ENCODE measurements at places on chromosomes 4 and X. TPM values are rescaled to one million over a fixed set of nuclear protein-coding genes. Genes with fewer than 3 reads are reported as not detected.

The PF4V1 gene
- not detected for total RNA-seq

The XAGE1B gene
- total RNA-seq = not detected

The WNK3 gene
- 0.52 TPM for total RNA-seq

The TMEM156 gene
- total RNA-seq = not detected

The PNMA3 gene
- 0.85 TPM for total RNA-seq

The SYP gene
- 0.30 TPM for total RNA-seq

The CCNB3 gene
- total RNA-seq = 0.76 TPM

The MXRA5 gene
- 27.8 TPM for total RNA-seq

The MND1 gene
- total RNA-seq = not detected

The PLAC8 gene
- not detected for total RNA-seq

The EFHC2 gene
- total RNA-seq = 7.6 TPM

The ADAM29 gene
- not detected for total RNA-seq

The SPANXD gene
- total RNA-seq = not detected

The TCEAL4 gene
- 56.3 TPM for total RNA-seq

The KIAA0232 gene
- 31.7 TPM for total RNA-seq

The SPP1 gene
- total RNA-seq = 2.9 TPM

The CXCL6 gene
- not detected for total RNA-seq

The KLB gene
- 0.34 TPM for total RNA-seq

The RASGEF1B gene
- 106 TPM for total RNA-seq

The PRKG2 gene
- 1.3 TPM for total RNA-seq

The MAPK10 gene
- 16.8 TPM for total RNA-seq

The CCDC160 gene
- 0.65 TPM for total RNA-seq

The BCORL1 gene
- 7.1 TPM for total RNA-seq

The KDR gene
- total RNA-seq = 5.4 TPM

The AMER1 gene
- 8.2 TPM for total RNA-seq

The SYTL4 gene
- 0.57 TPM for total RNA-seq

The FTSJ1 gene
- 54.3 TPM for total RNA-seq

The GPC3 gene
- 10.6 TPM for total RNA-seq

The IBSP gene
- not detected for total RNA-seq

The AMTN gene
- total RNA-seq = 0.83 TPM

The NPY1R gene
- 30.8 TPM for total RNA-seq

The SPARCL1 gene
- total RNA-seq = 62.3 TPM

The SHROOM4 gene
- total RNA-seq = 2.3 TPM

All from suprapubic skin (tissue), 4 donors.